ENCODE measurements at places on chromosomes 1 and 21.

- DNase-seq = no peak
These were observed 361.4 kb upstream of the PTBP2 start for GRCh38 chr1:96360036-96360795.

DNA sequence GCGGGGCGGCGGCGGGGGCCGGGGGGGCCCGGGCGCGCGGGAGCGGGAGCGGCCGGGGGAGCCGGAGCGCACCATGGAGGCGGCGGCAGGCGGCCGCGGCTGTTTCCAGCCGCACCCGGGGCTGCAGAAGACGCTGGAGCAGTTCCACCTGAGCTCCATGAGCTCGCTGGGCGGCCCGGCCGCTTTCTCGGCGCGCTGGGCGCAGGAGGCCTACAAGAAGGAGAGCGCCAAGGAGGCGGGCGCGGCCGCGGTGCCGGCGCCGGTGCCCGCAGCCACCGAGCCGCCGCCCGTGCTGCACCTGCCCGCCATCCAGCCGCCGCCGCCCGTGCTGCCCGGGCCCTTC, 546 bp downstream of the SKI start:
- no peak for DNase-seq

DNA sequence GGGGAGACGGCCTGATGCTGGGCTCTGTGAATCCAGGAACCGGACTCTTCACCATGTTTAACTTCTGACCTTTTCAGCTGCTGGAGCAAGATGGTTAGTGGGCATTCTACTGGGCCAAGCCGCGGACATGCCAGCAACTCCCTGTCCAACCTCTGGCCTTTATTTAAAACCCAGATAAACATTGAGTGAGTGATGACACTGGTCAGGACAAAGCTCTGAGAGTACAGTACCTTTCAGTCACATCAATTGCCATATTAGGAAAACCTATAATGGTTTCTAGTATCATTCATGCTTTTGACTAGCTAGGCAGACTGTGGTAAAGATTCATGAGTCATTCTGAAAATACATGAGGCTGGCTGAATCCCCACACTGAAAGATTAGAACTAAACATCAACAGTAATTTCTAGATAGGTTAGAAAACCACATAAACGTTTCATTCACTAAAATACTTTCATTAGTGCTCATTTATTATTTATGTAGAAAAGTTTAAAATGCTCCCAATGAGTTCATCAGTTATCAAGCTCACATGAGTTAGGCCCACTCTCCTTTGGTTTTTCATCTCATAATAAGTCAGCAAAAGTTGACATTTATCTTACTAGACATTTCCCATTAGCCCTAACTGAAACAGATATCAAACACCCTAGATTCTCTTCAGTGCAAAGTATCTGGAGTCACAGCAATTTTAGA, 7.1 kb upstream of the ACTA1 start:
- DNase-seq = no peak

- no peak for DNase-seq
These were observed 41.6 kb upstream of the PPIAL4F start for GRCh38 chr1:144551107-144551542.

- DNase-seq = no peak
These were observed 10.9 kb downstream of the IRF2BP2 start for GRCh38 chr1:234598974-234599616.

Measured in activated CD4-positive, CD25-positive, alpha-beta regulatory T cell treated with anti-CD3 and anti-CD28 coated beads, Interleukin-2, amount 50 U/mL, for 16 hours (primary cell).